ENCODE measurements at places on chromosomes 11 and 22.
A peak's percentile ranks its signal among the peaks of the same experiment; 100 is the strongest.

- DNase-seq = no peak
Observed at GRCh38 chr11:61922539-61922938, 5.2 kb upstream of the RAB3IL1 start.

GRCh38 chr11:134017511-134018430 lies 51.1 kb upstream of the JAM3 start:
- no peak for DNase-seq

- DNase-seq = no peak
Observed at GRCh38 chr11:86408845-86409244, 34.2 kb downstream of the CCDC81 start.

DNA sequence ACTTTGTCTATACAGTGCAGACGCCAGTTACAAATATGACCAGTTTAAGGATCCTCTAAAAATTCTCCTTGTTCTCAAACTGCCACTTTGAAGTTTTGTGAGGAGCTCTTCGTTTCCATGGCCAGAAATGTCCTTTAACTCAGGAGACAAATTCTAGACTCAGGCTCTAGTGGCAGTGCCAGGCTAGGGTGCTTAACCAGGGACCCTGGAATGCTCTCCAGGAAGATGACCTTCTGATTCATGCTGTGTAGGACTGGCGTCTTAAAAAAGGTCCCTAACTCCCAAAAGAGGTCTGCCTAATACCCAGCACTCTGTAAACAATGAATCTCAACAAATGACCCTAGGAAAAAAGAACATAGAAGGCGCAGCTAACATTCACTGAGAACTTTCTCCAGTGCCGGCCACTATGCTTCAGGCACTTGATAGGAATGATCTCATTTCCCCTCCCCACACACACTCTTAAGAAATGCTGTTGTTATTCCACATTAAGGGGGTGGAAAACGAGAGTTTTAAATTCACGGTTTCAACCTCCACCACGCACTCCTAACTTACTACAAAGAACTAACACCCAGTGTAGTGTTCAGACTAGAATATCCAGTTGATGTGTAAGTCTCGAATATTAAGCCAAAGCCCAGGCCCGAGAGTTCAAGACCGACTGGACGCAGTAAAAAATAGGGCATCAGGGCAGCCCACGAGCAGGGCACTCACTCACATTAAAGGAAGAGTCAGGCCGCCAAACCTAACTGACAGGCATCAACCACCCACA lies 747 bp downstream of the NXF1 start:
- no peak for DNase-seq

GRCh38 chr22:17241576-17242330 lies 22.5 kb upstream of the ADA2 start:
- no peak for DNase-seq

GRCh38 chr11:120952461-120953434 lies 71.2 kb upstream of the TBCEL start:
- peak; percentile 75 for DNase-seq

- no peak for DNase-seq
Observed at GRCh38 chr22:16824716-16825687, at the start of gene XKR3. Gene XKR3 (minus strand): TSS chr22:16825411. CDS start chr22:16808073, 17,338 bp downstream.
